Frontal cortex (tissue), 4 donors: ENCODE measurements at places on chromosomes 2 and 18. TPM values are rescaled to one million over a fixed set of nuclear protein-coding genes. Genes with fewer than 3 reads are reported as not detected.

ACOXL gene
- total RNA-seq: not detected

LYG2 gene
- not detected for total RNA-seq

EGR4 gene
- total RNA-seq: not detected

STK16 gene
- total RNA-seq: 12.2 TPM

HOXD10 gene
- total RNA-seq: not detected

MARCO gene
- total RNA-seq: under 0.01 TPM

WIPF1 gene
- 1.2 TPM for total RNA-seq

GALNT3 gene
- 3.7 TPM for total RNA-seq

HOXD1 gene
- not detected for total RNA-seq

RAPGEF4 gene
- 23.6 TPM for total RNA-seq

NIFK gene
- 53.8 TPM for total RNA-seq

DNA sequence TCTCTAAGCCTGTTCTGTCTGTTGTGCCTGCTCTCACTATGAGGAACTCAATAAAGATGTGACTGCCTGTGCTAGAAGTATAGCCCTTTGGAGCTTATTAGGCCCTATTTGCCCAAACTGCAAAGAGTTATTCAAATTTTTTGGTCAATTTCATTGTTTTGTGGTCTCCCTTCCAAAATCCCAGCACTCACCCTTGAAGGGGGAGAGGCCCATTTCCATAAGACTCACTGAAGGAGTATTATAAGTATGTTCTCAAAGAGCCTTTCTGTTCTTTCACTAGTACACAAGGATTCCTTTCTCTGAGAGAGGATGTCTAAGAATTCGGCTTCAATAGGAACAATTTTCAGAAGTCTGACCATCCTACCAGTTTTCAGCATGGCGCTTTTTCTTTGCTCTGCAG lies 641.9 kb upstream of the REG3G start:
- DNase-seq: no peak

DNA sequence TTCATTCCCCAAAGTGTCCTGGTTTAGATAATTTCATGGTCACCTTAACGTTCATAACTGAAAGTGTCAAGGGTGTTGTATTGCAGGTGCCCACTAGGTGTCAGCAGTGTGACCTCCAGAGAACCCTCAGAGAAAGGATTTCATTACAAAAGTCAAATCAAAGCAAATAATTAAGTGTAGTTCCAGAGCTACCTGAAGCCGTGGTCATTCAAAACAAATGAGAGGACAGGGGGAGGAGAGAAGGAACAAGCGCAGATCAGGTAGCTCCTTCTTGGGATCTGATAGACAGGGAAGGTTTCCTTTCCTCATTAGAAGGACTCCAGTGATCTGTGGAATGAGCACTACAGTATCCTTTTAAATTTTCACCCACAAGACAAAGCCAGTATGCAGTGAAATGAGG lies at the start of gene SLC9A4:
TSS of gene SLC9A4 (plus strand) at position 207 of the 400 bp plus-strand sequence. CDS start 534 bp downstream, outside the sequence.
- peak; percentile 5 for DNase-seq

GRCh38 chr2:20661421-20662307 lies 5.3 kb upstream of the GDF7 start:
- DNase-seq: peak; percentile 73

DNA sequence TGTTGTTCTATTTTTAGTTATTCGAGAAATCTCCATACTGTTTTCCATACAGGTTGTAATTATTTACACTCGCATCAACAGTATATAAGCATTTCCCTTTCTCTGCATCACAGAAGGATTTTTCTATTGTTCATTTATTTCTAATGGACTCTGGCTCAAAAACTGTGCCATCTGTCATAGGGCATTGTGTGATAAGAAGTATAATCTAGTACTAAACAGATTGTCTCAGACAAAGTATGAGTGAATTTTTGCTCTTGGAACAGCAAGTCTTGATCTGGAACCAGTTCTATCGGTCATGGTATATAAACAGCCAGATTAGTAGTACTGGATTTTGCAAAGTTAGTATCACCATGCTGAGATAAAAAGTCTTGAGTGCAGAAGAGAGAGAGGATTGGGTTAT lies 145.8 kb downstream of the KIAA1328 start:
- DNase-seq: no peak

- DNase-seq: no peak
Observed at GRCh38 chr2:136058262-136058661, 59.7 kb downstream of the CXCR4 start.

DNA sequence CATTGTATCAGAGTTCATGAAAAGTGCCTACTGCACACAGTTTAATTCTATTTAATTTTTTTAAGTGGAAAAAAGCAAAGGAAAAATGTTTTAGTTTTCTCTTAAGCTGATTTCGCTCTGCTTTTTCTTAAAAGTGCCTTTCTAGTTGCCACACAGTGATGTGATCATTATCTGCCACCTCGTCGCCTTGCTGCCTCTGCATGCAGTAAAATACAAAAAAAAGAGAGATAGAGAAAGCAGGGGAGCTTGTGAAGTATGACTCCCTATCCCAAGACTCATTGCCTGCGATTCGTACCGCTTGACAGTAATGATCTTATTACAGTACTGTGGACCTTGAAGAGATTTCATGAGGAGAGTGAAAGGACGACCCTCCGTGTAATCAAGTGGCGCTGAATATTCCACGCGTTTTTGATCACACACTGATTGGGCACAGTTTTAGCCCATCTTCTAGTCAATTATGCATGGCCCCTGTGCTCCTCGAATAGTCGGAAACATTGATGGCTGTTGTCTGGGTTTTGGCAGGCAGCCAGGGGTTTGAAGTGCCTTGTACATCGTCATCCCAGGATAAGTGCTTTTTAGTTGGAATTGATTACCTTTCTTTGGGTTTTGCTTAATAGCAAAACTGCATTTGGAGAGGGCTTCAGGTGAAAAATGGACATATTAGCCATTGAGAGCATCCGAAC lies 188.3 kb downstream of the GBX2 start:
- no peak for DNase-seq

- DNase-seq: no peak
Observed at GRCh38 chr2:121049131-121049530, 235.9 kb downstream of the TFCP2L1 start.

DNA sequence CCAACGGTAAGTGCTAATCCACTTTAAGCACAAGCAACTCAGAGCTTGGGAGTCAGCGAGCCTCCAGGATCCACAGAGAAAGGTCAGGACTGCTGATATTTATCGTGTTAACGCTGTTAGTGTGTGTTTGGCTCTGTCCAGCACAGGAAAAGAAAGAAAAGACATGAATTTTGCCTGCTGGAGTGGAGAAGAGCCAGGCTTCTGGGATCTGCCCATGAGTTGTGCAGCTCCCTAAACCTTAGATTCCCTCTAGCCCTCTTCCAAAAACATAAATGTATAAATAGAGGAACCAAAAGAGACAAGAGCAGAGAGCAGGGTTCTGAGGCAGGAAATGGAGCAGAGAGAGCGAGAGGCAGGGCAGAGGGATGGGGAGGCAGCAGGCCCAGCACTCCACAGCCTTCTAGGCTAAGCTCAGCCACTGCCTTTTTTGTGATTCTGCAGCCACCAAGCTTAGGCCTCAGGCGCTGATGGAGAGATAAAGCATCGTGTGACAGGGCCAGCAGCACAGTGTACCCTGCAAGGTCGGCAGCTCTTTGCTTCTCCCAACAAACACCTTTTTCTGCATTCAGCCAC lies 14.5 kb upstream of the MAT2A start:
- DNase-seq: no peak

DNA sequence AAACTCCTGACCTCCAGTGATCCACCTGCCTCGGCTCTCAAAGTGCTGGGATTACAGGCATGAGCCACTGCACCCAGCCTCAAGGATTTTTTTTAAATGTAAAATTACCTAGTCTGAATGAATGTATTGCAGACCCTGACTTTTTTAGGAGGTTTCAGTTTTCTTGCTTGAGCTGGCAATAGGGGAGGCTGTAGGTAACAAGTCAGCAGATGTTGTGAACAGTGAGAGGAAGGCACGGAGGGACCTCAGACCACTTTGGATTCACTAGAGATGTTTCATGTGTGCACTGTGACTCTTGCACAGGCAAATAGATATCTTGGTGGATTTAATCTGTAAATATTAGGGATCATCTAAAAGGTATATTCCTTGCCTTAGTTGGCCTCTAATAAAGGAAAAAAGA lies 6.4 kb downstream of the NDUFV2 start:
- DNase-seq: no peak

- no peak for DNase-seq
Observed at GRCh38 chr18:26867471-26867870, 2.0 kb upstream of the AQP4 start.

- no peak for DNase-seq
Observed at GRCh38 chr2:239366740-239367139, 34.1 kb downstream of the HDAC4 start.

DNA sequence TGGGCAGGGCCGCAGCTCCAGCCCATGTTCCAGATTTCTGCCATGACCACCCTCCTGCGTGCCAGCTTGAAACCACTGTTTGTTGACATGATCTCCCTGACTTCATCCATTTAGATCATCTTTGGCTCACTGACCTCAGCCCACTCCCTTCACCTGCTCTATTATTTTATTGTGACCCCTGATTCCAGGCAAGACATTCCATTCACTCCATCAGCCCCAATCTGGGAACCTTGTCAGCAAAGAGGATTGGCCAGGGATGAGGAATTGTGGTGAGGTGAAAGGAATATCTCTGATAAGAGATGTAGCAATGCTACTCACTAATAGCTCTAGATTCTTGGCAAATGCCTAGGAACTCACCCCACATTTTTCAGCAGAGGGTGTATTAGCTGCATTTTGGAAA lies 174.2 kb downstream of the TMEM247 start:
- DNase-seq: no peak

DNA sequence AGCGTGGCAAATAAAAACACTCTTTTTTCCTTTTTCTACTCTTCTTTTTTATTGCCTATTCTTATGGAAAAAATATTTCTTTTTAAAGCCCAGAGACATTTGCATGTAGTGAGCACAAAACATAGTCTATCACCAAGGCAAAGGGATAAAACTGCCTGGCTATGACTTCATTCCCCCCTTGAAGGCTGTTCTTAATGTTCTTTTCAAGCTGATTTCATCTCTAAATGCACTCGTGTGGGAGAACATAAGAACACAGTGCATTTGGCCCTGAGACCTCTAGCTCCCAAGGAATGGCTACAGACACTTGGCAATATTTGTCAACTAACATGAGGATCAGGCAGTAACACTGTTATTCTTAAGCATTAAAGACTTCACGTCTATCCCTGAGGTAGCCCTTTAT lies 17.4 kb upstream of the DNAJC10 start:
- no peak for DNase-seq

- no peak for DNase-seq
Observed at GRCh38 chr2:171307560-171307959, 126.2 kb downstream of the METTL8 start.

- DNase-seq: no peak
Observed at GRCh38 chr2:30865243-30865642, 58.0 kb upstream of the CAPN13 start.

- no peak for DNase-seq
Observed at GRCh38 chr2:240986787-240987411, 11.5 kb upstream of the SNED1 start.

GRCh38 chr2:240557808-240558207 lies at the start of gene ANKMY1:
Gene ANKMY1, minus strand, starts transcription at chr2:240557988. Its CDS starts 653 bp downstream, at chr2:240557335.
- peak; percentile 81 for DNase-seq
